ENCODE measurements at places on chromosomes 3 and 15. TPM values are rescaled to one million over a fixed set of nuclear protein-coding genes. Genes with fewer than 3 reads are reported as not detected.

DNA sequence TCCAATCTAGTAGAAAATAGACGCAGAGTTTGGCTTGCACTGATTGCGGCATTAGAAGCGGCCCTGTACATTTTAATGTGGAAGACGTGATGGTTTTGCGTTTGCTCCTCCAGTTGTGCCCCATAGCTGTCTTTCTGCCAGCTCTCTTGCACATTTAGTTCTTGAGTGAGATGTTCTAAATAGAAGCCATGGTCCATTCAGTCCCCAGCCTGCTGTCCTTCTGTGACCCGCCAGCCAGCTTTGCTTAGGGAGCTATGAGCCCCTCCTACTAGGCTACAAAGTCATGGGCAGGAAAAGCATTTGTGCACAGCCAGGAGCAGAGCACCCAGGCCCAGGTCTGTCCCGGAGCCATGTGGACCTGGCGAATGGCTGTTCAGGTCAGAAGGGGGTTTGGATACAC lies 50.3 kb downstream of the APBA2 start:
- DNase-seq, result no peak

DNA sequence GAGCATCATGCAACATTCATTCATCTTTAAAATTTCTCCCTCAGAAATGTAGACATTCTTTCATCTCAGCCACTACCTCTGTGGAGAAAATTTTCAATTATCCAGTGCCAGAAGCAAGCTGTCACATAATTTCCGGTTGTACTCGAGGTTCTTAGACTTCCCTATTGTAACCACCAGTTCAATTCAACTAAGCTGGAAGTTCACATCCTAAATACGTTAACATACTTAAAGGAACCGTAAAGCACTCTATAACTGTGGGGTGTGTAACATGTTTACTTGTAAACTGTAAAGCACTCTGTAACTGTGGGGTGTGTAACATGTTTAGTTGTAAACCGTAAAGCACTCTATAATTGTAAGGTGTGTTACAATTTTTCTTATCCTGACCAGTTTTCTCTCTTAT lies 150.3 kb downstream of the PLCL2 start:
- no peak for DNase-seq

- DNase-seq, result peak; percentile 73
Measured at GRCh38 chr3:186413615-186414415, 51.8 kb upstream of the DGKG start.

GRCh38 chr15:99582508-99582960 lies 16.8 kb downstream of the MEF2A start:
- no peak for DNase-seq

GRCh38 chr3:57681691-57682090 lies 11.2 kb downstream of the DENND6A start:
- DNase-seq, result no peak

DNA sequence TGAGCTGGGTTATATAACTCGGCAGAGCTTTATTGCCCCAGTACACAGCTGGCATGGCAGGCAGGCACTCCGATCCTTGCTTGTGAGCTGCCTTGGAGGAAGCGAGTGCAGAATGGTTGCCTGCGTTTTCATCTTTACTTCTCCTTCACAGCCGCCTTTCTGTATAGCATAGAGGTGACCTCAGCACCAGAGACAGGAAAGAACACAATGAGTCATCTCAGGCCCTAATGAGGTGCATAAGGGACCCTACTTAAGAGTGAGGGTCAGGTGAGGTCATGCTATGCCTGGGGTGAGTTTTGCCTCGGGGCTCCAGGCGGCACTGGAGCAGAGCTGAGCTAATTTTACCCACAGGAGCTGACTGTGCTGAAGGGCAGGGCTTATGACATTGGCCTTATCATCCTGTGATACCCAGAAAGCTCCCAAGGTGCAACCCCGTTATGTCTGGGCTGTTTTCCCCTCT lies 43.5 kb downstream of the LPP start:
- DNase-seq, result no peak

DNA sequence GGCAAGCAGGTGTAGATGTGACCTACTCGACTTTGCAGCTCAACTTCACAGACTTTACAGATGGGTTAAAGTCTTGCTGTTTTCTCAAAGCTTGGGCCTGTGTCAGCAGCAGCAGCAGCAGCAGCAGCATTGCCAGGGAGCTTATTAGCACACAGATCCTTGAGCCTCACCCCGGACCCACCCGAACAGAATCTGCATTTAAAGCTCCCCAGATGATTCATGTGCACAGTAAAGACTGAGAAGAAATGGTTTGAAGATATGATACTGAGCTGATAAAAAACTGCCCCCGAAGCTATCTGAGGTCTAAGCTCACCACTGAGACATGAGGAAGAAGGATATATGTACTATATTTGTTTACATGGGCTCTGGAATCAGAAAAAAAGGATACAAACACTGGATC lies 231.7 kb downstream of the ARPP21 start:
- DNase-seq, result no peak

- no peak for DNase-seq
Measured at GRCh38 chr3:127173516-127174166, 19.3 kb upstream of the PRR23E start.

DNA sequence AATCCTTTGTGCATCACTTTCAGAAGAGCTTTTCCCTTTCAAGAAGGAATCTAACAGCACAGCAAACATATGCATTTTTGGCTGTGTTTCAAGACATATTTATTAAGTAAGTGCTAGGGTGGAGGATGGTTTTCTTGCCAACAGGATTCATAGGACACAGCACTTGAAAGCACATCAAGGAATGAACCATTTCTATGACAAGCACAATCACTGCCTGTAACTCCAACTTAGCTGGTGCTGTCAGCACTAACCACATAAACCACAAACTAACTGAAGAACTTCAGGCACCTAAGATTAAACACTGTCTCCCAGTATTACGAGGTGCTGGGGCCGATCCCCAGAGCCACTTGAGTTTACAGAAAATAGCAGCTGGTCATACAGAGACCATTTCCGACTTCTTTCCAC lies 35.4 kb upstream of the SPRED1 start:
- DNase-seq, result peak; percentile 82

Gene SLC9C1
- total RNA-seq, result not detected

Gene DUOXA2
- total RNA-seq, result not detected
